ENCODE measurements at places on chromosomes 2 and 18. TPM values are rescaled to one million over a fixed set of nuclear protein-coding genes. Genes with fewer than 3 reads are reported as not detected.

Gene SEPTIN10
- 90.2 TPM for total RNA-seq

Gene ASB18
- total RNA-seq = not detected

Gene SP3
- 147 TPM for total RNA-seq

Gene CYP27A1
- total RNA-seq = 1.1 TPM

Gene C2orf78
- not detected for total RNA-seq
